Activated B cell treated with CpG ODN at 0.5 μM for 24 hours (primary cell): ENCODE measurements at places on chromosomes 6 and 20. TPM values are rescaled to one million over a fixed set of nuclear protein-coding genes. Genes with fewer than 3 reads are reported as not detected.
A peak's percentile ranks its signal among the peaks of the same experiment; 100 is the strongest.

Gene UNC93A
- total RNA-seq = not detected in 2 replicates

- H3K36me3 ChIP-seq = peaks cover 18% of the 10 kb centered on the region
- H3K27me3 ChIP-seq = no peaks in the 10 kb centered on the region
- H3K27ac ChIP-seq = no peak overlapping the region
- no peak for DNase-seq
- H3K4me3 ChIP-seq = no peak overlapping the region
Observed at GRCh38 chr6:136889271-136890193, 32.6 kb upstream of the SLC35D3 start.

Gene PTGIS
- not detected in 2 replicates for total RNA-seq

Gene NSFL1C
- total RNA-seq = 81.7 and 89.4 TPM in 2 replicates

Gene C6orf141
- not detected in 2 replicates for total RNA-seq

GRCh38 chr20:41428285-41428684, 61.7 kb upstream of the EMILIN3 start:
- H3K36me3 ChIP-seq = peaks cover 86% of the 10 kb centered on the region
- no peak for DNase-seq
- H3K4me1 ChIP-seq = no peaks in the 10 kb centered on the region
- no peaks in the 10 kb centered on the region for H3K27me3 ChIP-seq
- no peak overlapping the region for H3K4me3 ChIP-seq
- H3K27ac ChIP-seq = no peak overlapping the region

- H3K27me3 ChIP-seq = no peaks in the 10 kb centered on the region
- no peak overlapping the region for H3K4me3 ChIP-seq
- no peaks in the 10 kb centered on the region for H3K36me3 ChIP-seq
- no peak for DNase-seq
Observed at GRCh38 chr6:108632441-108632840, 71.7 kb downstream of the FOXO3 start.

- no peaks in the 10 kb centered on the region for H3K27me3 ChIP-seq
- no peaks in the 10 kb centered on the region for H3K36me3 ChIP-seq
- no peak for DNase-seq
- no peak overlapping the region for H3K27ac ChIP-seq
- H3K4me1 ChIP-seq = peaks cover 32% of the 10 kb centered on the region
Observed at GRCh38 chr20:53875452-53875851, 194.9 kb downstream of the BCAS1 start.

DNA sequence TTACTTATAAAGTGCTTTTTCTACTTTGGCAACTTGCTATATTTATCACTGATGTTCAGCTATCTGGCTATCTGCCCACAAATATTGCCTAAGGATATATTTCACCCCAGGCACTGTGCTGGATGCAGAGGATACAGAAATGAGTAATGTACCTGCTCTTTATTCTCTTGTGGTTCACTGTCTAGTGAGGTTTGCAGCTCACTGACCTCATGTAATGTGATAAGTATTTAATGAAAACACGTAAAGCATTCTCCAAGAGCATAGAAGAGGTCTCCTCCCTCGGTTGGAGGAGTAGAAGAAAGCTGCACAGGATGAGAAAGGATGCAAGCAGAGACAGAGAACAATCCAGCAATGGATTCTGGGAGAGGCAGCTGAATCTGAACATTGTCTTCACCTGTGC, 610.7 kb downstream of the CBLN4 start:
- no peak overlapping the region for H3K27ac ChIP-seq
- H3K36me3 ChIP-seq = no peaks in the 10 kb centered on the region
- H3K27me3 ChIP-seq = no peaks in the 10 kb centered on the region
- H3K4me3 ChIP-seq = no peak overlapping the region
- no peaks in the 10 kb centered on the region for H3K4me1 ChIP-seq

GRCh38 chr6:6998194-6998569, 109.6 kb upstream of the RREB1 start:
- H3K4me3 ChIP-seq = no peak overlapping the region
- no peaks in the 10 kb centered on the region for H3K4me1 ChIP-seq
- DNase-seq = no peak
- H3K27ac ChIP-seq = no peak overlapping the region
- H3K27me3 ChIP-seq = no peaks in the 10 kb centered on the region

GRCh38 chr6:11094411-11094851, 797 bp downstream of the SMIM13 start:
- peaks cover 11% of the 10 kb centered on the region for H3K36me3 ChIP-seq

DNA sequence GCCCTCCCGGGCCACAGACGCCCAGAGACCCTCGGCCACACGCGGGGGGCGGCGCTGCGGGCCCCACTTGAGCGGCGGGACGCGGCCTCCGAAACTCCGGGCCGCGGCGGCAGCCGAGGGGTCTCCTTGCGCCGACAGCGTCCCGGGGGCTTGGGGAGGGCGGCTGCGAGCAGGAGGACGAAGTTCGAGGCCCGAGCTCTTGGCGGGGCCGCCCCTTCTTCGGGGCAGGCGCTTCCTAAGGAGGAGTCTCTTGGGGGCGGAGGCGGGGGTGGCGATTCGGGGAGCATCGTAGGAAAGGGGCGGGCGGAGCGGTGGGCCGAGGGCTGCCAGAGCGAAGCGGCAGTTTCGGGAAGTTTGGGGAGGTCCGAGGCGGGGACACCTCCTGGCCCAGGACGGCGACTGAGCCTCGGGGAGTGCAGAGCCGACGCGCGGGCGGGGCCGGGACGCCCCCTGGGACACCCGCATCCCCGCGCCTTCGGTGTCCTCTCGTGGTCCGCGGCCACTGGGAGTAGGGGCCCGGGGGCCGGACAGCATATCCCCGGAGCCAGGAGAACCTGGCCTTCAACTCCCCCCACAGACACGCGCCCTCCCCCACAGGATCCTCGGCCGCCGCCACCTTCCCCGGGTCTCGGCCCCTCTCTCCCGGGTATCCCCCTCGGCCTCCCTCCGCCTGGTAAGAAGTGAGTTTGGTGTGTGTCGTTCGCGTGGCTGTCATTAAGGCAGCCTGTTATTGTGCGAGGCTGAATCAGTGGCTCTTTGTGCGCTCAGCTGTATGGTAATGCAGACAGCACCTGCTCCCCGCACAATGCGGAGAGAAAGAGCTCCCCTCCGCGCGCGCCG, 613 bp upstream of the DLL1 start:
- H3K27me3 ChIP-seq = peaks cover 48% of the 10 kb centered on the region
- peaks cover 54% of the 10 kb centered on the region for H3K4me1 ChIP-seq
- H3K27ac ChIP-seq = no peak overlapping the region
- peak overlapping the region; percentile 88 for H3K4me3 ChIP-seq

Gene SERPINB1
- total RNA-seq = 59.9 and 60.5 TPM in 2 replicates

GRCh38 chr6:136499370-136499769, 50.9 kb downstream of the MAP7 start:
- no peaks in the 10 kb centered on the region for H3K36me3 ChIP-seq
- H3K4me1 ChIP-seq = peaks cover 18% of the 10 kb centered on the region
- DNase-seq = no peak

DNA sequence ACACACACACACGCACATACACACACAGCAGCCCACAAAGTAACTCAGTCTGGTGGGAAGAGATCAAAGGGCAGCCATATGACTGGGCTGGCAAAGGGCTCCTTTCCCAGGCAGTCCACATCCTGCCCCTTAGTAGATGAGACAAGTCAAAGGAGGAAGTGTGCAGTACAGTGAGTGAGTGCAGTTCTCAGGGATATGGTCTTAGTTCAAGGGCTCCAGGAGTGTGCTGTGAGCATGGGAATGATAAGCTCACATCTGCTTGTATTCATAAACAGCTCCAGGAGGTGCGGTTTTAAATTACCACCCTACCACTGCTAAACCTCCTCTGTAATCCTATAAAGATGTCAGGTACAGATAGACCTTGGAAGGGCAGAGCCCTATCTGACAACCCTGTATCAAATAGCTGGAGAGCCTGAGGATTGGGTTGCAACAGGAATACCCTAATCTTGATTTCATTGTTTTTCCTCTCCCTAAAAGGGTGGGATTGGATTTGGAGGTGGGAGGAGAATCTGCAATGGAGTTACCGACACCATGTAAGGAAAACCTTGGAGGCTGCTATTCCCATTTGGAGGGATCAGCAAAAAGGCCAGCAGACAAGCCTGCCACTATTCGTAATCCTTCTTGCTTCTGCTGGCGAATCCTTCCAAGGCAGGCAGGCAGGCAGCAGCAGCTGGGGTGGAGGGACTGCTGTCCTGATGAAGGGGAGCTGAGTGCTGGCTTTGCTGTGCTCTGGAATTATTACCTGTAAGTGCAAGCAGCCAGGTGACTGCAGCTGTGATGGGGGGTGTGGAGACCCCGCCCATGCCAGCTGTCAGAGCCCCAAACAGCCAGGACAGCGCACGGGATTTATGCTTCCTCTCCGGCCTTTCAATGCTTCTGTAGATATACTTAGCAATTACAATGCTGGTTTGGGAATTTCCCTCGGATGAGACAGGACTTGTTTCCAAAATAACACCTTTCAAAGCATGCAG, 342.7 kb downstream of the PRL start:
- H3K36me3 ChIP-seq = no peaks in the 10 kb centered on the region
- DNase-seq = no peak
- no peaks in the 10 kb centered on the region for H3K27me3 ChIP-seq
- H3K4me1 ChIP-seq = no peaks in the 10 kb centered on the region

Gene CYP24A1
- not detected in 2 replicates for total RNA-seq

DNA sequence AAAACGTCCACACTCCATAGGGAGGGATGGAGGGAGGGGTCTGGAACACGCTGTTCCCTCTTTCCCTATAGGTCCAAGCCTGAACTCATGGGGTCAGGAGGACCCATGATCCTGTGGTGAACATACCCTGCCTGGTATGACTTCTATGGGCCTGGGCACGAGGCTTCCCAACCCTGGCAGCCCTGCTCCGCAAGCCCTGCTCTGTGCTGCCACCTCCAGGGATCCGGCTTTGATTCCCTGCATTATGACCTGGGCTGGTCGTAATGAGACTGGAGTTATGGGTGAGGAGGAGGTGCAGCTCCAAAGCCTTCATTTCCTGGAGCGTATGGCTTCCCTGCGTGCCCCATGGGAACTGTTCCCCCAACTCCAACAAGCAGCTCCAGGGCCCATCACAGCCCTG, 54.9 kb downstream of the CDH22 start:
- H3K27ac ChIP-seq = no peak overlapping the region
- H3K4me3 ChIP-seq = no peak overlapping the region
- DNase-seq = no peak
- no peaks in the 10 kb centered on the region for H3K36me3 ChIP-seq
- H3K27me3 ChIP-seq = peaks cover 44% of the 10 kb centered on the region
- H3K4me1 ChIP-seq = no peaks in the 10 kb centered on the region

Gene SNAP25
- not detected in 2 replicates for total RNA-seq

Gene LGSN
- total RNA-seq = 0.11 TPM in 1 of 2 replicates, not detected in the other

DNA sequence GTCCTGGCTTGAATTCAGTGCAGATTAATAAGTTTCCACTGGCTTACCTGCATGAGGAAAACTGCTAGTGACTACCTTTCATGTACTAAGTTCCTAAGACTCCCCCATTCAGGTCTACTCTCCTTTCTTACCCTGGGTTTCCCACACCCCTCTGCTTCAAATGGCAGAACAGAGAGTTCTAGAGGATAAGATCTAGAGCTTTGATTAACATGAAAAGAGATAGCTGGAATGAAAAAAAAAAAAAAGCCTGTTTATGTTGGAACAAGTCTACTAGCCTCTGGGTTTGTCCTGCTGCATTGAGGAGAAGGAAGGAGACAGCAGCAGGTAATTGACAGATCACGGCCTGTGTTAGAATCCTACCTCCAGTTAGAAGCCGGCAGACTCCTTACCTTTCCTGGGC, 201.4 kb upstream of the SOX4 start:
- H3K27ac ChIP-seq = no peak overlapping the region
- H3K4me3 ChIP-seq = no peak overlapping the region
- no peaks in the 10 kb centered on the region for H3K36me3 ChIP-seq

DNA sequence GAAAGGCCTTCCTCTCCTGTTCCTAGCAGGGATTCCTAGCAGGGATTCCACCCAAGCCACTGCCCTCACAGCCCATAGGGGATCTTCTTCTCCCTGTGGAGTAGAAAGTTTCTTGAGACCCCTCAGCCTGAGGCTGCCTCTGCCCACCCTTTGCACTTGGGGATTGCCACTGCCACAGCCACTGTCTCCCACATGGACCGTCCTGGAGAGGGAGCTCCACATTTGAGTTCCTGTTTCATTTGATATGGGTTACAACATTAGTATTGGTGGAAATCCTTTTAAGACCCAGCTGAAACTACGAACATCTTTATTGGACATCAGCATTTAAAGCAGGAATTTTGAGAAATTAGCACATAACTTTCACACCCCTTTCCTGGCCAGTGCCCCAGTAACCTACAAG, 25.6 kb downstream of the HLA-G start:
- no peak overlapping the region for H3K27ac ChIP-seq
- no peaks in the 10 kb centered on the region for H3K36me3 ChIP-seq
- peaks cover 60% of the 10 kb centered on the region for H3K27me3 ChIP-seq

Gene AHI1
- total RNA-seq = 18.2 and 21.0 TPM in 2 replicates

- DNase-seq = no peak
- no peaks in the 10 kb centered on the region for H3K36me3 ChIP-seq
- no peak overlapping the region for H3K27ac ChIP-seq
- H3K4me3 ChIP-seq = no peak overlapping the region
- H3K27me3 ChIP-seq = peaks cover 4% of the 10 kb centered on the region
Observed at GRCh38 chr20:59636766-59637370, 32.5 kb downstream of the PHACTR3 start.

DNA sequence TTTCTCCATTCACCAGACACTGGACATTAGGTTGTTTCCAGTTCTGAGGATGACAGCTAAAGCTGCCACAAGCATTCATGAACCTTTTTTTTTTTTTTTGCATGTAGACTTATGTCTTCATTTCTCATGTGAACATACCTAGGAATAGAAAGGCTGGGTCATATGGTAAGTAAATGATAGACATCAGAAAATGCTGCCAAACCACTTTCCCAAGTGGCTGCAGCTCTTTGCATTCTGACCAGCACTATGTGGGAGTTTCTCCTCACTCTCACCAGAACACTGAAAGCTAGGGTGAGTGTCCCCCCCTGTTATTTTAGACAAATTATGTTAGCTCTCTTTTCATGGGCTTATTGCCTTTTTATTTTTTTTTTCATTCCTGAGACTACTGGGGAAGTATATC, 197.5 kb downstream of the OTOR start:
- H3K36me3 ChIP-seq = no peaks in the 10 kb centered on the region
- no peaks in the 10 kb centered on the region for H3K27me3 ChIP-seq
- no peak overlapping the region for H3K4me3 ChIP-seq
- H3K27ac ChIP-seq = no peak overlapping the region
- H3K4me1 ChIP-seq = no peaks in the 10 kb centered on the region

Gene TPD52L1
- not detected in 2 replicates for total RNA-seq

Gene ZSCAN16
- total RNA-seq = 10.6 and 12.6 TPM in 2 replicates

- H3K27ac ChIP-seq = no peak overlapping the region
- H3K36me3 ChIP-seq = no peaks in the 10 kb centered on the region
- no peaks in the 10 kb centered on the region for H3K4me1 ChIP-seq
- H3K4me3 ChIP-seq = no peak overlapping the region
- no peak for DNase-seq
- no peaks in the 10 kb centered on the region for H3K27me3 ChIP-seq
Observed at GRCh38 chr6:56204134-56204533, 43.2 kb downstream of the COL21A1 start.

GRCh38 chr6:75498862-75499261, 5.3 kb upstream of the FILIP1 start:
- peaks cover 2% of the 10 kb centered on the region for H3K4me1 ChIP-seq
- no peaks in the 10 kb centered on the region for H3K36me3 ChIP-seq
- no peak overlapping the region for H3K27ac ChIP-seq
- no peak for DNase-seq
- H3K27me3 ChIP-seq = peaks cover 17% of the 10 kb centered on the region

Gene DLK2
- total RNA-seq = 1.4 TPM in 2 replicates
